H7 (cell line): ENCODE measurements at places on chromosomes 5 and 9. TPM values are rescaled to one million over a fixed set of nuclear protein-coding genes. Genes with fewer than 3 reads are reported as not detected.
A peak's percentile ranks its signal among the peaks of the same experiment; 100 is the strongest.

Gene GDA
- total RNA-seq, result 3.1 and 3.3 TPM in 2 replicates

Gene INSYN2B
- not detected in 2 replicates for total RNA-seq

Gene CDH10
- 0.33 and 0.55 TPM in 2 replicates for total RNA-seq

GRCh38 chr9:114289571-114290481 lies 33.1 kb upstream of the ORM1 start:
- DNase-seq, result no peak

GRCh38 chr5:4383102-4383501 lies 757.0 kb upstream of the ADAMTS16 start:
- DNase-seq, result no peak

Gene SLC35D2
- total RNA-seq, result 10.3 and 16.1 TPM in 2 replicates

GRCh38 chr9:7056254-7056653 lies 298.5 kb downstream of the KDM4C start:
- no peak for DNase-seq

Gene SIT1
- total RNA-seq, result 0.69 and 2.3 TPM in 2 replicates

Gene TNFSF15
- total RNA-seq, result not detected in 2 replicates

- no peak for DNase-seq
Observed at GRCh38 chr9:91431485-91431884, 7.9 kb upstream of the NFIL3 start.

Gene ADCY2
- total RNA-seq, result 17.3 and 30.0 TPM in 2 replicates

Gene BTNL8
- total RNA-seq, result 0.21 and 0.22 TPM in 2 replicates

- DNase-seq, result no peak
Observed at GRCh38 chr5:78765756-78766411, 117.3 kb upstream of the LHFPL2 start.

DNA sequence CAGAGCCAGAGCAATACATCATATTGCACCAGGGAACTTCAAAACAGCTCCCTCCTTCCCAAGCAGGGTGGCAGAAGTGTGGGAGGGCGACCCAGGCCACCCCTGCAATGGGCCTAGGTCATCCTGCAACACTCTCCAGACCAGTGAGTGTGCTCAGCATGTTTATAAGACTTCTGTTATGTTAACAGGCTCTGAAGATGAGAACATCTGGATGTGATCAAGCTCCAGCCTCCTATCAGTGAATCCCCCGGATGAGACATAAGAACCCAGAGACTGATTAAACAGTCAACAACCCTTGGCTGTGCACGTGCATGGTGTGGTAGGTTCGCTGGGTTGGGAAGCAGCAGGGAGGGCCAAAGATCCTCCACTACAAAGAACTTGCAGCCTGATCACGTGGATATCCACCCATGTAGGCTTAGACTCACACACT lies 63.3 kb downstream of the ABCA1 start:
- no peak for DNase-seq

Gene PCDHGA8
- total RNA-seq, result 0.22 TPM in 1 of 2 replicates, not detected in the other

DNA sequence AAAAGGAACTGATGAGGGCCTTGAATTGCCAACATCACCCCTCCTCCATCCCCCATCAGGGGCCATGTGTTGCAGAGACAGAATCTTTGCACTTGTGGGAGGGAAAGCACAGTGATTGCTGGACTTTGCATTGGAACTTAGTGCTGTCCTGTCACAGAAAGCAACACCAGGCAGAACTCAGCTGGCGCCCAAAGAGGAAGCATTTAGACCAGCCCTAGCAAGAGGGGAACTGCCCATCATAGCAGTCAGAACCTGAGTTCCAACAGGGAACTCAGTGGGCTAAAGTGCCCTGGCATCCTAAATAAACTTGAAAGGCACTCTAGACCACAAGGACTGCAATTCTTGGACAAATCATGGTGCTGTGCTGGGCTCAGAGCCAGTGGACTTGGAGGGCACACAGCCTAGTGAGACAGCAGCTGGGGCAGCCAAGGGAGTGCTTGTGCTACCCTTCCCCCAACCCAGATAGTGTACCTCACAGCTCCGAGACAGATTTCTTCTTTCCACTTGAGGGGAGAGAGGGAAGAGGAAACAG lies 128.1 kb downstream of the ACTL7B start:
- no peak for DNase-seq

Gene NCBP1
- 34.1 and 35.3 TPM in 2 replicates for total RNA-seq

Gene AIF1L
- 93.3 and 97.2 TPM in 2 replicates for total RNA-seq

DNA sequence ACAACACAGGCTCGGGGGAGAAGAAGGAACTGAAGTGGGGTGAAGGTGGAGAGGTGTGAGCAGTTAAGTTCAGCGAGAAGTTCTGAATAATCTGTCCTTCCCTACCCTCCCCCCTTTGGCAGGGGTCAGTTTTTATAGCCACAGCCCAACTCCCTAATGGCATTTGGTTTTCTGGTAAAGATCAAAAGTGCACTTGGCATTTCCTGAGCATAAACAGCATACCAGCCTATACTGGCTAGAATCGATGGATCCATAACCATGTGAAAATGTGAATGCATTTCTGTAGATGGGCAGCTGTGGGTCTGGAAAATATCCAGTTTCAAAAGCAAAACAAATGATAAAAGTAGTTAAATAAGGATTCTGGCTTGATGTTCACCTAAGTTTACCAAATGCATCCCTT lies 410.9 kb downstream of the PLK2 start:
- no peak for DNase-seq

Gene SLCO6A1
- 0.11 TPM in 1 of 2 replicates, not detected in the other for total RNA-seq

DNA sequence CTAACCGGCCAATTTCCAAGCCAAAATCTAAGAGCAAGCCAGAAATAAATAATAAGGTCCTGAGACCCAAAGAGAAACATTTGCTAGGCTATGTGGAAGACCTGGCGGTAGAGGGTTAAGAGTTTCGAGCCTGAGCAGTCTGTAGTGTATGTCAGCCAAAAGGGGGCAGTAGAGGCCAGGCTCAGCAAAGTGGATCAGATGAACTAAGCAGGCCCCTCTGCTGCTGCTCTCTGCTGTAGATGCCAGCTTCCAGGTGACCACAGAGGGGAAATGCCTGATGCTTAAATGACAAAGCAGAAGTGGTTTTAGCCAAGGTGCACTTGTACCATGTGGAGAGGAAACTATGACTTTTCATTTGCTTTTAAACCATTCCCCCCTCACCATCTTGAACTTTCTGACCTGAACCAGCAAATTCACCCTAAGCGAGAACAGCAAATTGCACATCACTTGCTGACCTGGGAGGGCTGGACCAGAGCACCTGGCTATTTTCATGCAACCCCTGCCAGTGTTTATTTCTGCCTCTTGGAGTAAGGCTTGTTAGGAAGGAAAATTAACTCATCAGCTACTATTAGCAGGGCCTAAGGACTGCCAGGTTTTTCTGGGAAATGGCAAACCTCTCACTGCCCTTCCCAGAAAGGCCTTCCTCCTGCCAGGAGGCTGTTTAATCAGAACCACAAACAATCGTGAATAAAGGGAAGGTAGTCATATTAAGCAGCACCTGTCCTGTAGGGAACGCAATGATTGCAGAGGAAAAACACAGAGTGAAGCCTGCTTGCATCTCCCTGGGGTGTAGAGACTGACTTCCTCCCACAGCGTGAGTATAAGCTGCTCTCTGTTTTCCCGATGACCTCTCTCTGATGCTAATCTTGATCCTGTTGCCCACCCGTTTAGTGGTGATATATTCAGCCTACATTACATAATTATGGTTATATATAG lies 818.2 kb downstream of the TLR4 start:
- DNase-seq, result peak; percentile 62

DNA sequence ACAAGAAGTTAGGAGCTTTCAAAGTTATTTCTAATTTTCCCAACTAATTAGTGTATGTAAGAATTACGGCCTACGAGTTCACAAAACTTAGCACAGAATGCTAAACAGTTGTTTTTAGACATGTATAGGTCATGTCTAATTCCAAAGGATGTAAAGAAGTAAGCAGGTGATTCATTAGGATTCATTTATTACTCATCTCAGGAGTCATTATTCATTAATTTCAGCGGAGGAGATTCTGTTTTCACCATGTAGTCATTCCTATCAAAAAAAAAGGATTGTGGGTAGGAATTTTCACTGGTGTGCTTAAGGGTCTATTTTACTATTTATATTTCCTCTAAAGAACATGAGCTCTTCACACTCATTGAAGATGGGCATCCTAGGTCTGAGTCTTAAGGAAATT lies 532.2 kb downstream of the ACTL7B start:
- no peak for DNase-seq

DNA sequence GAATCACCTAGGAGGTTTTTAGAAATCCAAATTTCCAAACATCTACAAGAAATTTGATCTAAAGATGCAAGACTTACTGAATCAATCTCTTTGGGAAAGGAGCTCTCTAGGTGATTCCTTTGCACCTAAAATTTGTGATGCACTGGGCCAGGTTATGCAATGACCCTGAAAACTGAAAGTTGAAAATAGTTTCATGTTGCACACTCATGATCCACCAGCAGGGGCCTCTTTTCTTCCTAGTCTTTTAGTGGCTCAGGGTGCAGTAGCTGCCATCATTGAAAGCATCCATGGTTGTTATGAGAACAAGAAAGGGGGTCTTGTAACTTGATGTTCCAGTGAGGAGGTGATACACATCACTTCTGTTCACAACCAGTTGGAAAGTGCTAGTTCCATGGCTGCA lies 486.8 kb downstream of the PSAT1 start:
- no peak for DNase-seq

- DNase-seq, result no peak
Observed at GRCh38 chr5:36236801-36237200, 4.9 kb downstream of the NADK2 start.

DNA sequence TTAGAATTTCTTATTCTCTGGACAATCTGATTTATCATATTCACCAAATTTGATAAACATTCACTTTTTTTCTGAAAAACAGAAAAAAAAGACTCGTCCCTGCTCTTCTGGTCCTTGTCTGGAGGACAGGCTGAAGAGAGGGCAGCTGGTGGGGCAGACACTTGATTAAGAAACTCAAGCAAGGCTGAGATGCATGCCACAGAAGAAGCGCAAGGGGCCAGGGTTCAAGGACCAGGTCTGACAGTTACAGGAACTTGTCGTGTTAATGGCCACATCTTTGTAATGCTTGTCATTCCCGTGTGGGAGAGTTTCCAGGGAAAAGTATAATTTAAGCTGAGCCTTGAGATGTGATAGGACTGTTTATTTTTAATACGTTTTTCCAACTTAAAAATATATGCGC lies 40.6 kb upstream of the SHB start:
- no peak for DNase-seq

- no peak for DNase-seq
Observed at GRCh38 chr5:107874795-107875194, 204.1 kb upstream of the EFNA5 start.

- DNase-seq, result no peak
Observed at GRCh38 chr5:143435210-143435657, 31.7 kb upstream of the NR3C1 start.

GRCh38 chr5:137487600-137487999 lies 11.5 kb downstream of the SPOCK1 start:
- DNase-seq, result no peak
